Activated B cell treated with CpG ODN at 0.5 μM for 24 hours (primary cell): ENCODE measurements at places on chromosomes 16 and 17.

GRCh38 chr17:43591001-43591400 is 44.9 kb upstream of the ETV4 start:
- DNase-seq = no peak

DNA sequence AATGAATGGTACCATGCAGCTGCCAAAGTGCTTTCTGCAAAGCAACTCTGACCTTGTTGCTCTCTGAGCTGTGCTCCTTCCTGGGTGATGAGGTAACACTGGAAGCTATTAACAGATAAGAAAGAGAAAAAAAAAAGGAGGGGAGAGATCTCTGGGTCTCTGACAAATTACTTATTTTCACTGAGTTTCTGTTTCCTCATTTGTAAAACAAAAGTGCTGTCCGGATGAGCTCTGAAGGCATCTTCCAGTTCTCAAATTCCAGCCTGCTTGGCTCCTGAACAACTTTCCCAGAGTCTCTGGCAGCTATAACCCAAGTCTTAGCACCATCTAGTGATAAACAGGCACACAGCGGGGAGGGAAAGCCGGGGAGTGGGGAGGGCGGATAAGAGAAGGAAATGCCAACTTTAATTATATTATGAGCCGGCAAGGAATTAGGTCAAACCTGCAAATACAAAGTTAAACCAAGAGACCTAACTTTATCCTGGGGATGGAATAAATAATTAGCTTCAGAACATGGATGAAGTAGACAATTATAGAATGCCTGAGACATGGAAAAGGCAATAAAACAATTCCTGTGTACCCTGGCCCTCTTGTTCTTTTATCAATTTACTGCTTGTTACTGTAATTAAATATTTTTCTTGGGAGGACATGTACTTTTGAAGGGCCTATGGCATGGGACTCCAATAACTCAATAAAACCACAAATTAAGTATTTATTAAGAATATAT is 61.3 kb upstream of the KIFC3 start:
- no peak for DNase-seq

DNA sequence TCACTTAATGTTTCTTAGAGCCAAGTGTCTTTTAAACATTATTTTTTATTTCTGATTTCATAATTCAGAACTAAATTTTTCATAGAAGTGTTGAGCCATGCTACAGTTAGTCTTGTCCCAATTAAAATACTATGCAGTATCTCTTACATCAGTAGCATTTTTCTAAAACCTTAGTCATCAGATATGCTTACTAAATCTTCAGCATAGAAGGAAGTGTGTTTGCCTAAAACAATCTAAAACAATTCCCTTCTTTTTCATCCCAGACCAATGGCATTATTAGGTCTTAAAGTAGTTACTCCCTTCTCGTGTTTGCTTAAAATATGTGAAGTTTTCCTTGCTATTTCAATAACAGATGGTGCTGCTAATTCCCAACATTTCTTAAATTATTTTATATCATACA is 13.6 kb upstream of the BCAS3 start:
- no peak for DNase-seq

GRCh38 chr16:60481591-60481990 is 1554.6 kb downstream of the CDH8 start:
- no peak for DNase-seq

DNA sequence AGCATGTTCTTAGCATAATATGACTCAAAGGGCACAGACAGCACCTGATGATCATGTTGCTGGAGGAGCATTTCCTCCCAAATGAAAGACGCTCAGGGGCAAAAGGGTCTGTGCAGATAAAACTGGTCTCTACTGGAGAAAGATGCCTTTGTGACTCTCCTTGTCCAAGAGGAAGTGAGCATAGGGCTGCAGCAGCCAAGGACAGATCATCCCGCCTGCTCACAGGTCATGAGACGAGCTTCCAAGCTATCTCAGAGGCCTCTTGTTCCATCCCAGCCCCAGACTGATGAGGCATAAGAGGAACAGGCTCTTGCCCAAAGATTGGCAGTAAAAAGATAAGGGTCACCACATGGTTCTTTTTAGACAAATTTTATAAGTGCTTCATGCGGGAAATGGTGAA is 141.8 kb downstream of the KATNIP start:
- DNase-seq = no peak

DNA sequence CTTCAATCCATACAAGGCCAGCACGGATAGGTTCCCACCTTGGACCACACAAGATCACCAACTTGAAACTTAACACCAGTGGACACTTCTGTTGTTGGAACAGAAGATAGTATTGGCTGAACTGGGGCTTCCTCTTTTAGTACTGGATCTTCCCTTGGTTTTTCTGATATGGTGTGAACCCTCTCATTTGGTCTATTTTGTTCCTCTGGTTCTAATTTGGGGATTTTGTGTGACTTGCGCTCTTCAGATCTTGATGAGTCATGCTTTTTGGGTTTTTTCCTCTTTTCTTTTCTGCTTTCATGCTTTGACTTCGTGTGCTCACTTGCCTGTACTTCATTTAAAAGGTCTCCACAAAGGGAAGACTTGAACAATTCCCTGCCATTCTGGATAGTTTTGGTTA is 39.0 kb downstream of the SOST start:
- no peak for DNase-seq

- DNase-seq = no peak
Observed at GRCh38 chr16:53220585-53220984, 165.8 kb downstream of the CHD9 start.

GRCh38 chr16:51343411-51343810 is 192.3 kb upstream of the SALL1 start:
- no peak for DNase-seq

GRCh38 chr17:66348584-66349165 is 46.3 kb downstream of the PRKCA start:
- DNase-seq = no peak

DNA sequence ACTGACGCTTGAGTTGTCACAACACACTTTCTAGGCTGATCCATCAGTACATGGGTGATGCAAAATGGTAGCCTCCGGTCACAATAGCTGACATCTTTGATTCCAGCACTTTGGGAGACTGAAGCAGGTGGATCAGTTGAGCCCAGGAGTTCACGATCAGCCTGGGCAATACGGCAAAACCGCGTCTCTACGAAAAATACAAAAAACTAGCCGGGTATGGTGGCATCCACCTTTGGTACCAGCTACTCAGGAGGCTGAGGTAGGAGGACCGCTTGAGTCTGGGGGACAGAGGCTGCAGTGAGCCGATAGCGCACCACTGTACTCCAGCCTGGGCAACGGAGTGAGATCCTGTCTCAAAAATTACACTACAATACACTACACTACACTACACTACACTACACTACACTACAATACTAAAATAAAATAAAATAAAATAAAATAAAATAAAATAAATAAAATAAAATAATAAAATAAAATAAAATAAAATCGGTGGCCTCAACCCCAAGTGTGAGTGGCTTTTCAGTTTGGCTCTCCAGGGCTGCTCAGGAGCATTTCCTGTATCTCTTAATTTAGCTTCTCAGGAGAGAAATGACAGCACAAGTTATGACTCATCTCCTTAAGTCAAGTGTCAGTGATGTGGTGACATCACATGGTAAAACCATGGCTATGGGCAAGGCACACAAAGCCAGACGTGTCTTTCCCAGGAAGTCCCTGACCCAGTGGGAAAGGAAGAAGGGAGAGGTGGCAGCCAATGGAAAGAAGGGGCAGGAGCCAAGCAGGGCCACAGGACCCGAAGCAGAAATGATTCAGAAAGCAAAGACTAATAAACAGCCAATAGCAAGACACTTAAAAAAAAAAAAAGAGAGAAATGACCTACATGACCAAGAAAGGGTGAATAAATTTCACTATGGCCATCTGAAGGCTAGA is 75.3 kb upstream of the TBC1D3K start:
- no peak for DNase-seq

DNA sequence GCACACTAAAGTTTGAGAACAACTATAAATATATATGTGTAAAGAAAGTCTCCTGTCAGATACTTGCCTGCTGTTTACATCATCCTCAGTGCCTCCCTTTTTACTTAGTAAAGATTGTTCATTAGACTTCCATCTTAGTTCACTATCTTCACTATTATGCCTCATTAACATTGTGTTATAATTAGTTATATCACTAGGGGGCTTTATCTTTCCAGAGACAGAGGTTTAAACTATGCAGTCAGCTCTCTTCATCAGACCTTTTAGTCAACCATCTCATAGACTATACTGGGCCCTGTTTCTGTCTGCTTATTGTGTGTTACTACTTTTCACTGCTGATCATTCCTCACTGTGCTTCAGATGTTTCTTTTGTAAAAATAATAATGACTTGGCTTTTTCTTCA is 630.8 kb upstream of the KIF2B start:
- DNase-seq = no peak

DNA sequence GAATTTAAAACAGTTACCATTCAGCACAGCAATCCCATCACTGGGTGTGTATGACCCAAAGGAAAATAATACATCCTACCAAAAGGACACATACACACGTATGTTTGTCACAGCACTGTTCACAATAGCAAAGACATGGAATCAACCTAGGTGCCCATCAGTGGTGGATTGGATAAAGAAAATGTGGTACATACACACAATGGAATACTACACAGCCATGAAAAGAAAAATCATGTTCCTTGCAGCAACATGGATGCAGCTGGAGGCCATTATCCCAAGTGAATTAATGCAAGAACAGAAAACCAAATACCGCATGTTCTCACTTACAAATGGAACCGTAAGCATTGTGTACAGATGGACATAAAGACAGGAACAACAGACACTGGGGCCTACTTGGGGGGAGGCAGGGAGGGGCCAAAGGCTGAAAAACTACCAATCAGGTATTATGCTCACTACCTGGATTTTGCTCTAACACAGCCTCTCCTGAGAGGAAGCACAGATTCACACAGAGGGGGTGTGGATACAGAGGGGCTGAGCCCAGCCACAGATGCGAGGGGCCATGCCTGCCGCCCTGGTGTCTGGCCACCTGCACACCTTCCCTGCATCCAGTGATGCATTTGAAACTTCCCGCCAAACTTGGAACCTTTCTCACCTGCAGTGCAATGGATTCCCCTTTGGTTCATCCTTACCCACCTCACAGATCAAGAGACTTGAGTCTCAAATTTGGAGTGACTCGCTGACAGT is 55.9 kb downstream of the USP22 start:
- no peak for DNase-seq

GRCh38 chr16:49763826-49764225 is 92.1 kb downstream of the ZNF423 start:
- DNase-seq = no peak

DNA sequence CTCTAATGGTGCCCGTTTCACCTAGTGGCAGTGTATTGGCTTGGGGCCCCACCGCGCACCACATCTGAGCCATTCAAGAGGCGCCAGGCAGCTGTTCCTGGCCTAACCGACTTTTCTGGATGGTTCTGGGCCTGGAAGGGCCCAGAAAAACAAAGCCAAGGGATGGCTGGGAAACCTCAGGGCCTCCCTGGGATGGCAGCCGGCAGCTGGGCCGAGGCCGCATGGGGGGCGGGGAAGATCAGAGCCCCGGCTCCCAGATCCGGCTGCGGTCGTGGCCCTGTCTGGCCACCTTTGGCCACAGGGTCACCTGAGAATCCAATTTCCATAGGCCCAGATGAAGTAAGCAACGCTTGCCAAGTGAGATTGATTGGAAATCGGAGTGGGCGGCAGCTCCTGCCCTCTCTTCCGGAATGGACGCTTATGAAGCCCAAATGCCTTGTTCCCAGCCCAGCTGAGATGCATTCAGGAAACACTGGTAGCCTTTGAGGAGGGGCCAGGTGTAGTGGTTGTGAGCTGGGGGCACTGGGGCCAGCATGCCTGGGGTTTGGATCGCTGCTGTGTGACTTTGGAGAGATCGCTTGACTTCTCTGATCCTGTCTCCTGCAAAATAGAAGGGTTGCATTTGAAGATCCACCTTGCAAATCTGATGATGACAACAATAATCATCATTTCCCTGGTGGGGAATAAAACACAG is 163.8 kb upstream of the GSE1 start:
- DNase-seq = no peak

- no peak for DNase-seq
Observed at GRCh38 chr17:75778861-75779249, 5.8 kb upstream of the UNK start.

- no peak for DNase-seq
Observed at GRCh38 chr17:56499799-56500388, 93.6 kb upstream of the NOG start.

GRCh38 chr17:78891406-78892061 is 11.5 kb downstream of the CEP295NL start:
- DNase-seq = no peak

DNA sequence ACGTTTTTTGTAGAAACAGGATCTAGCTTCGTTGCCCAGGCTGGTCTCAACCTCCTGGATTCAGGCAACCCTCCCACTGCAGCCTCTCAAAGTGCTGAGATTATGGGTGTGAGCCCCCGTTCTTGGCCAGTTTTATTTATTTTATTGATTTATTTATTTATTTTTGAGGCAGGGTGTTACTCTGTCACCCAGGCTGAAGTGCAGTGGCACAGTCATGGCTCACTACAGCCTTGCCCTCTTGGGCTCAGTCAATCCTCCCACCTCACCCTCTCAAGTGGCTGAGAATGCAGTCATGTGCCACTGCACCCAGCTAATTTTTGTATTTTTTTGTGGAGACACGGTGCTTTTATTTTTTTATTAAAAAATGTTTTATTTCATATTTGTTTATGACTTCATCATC is 79.9 kb upstream of the ATF7IP2 start:
- no peak for DNase-seq
